Germinal center (tissue), 1 donor: ENCODE measurements at places on chromosomes 5 and 9.

- DNase-seq = no peak
Observed at GRCh38 chr5:115985802-115986757, 23.8 kb downstream of the LVRN start.

DNA sequence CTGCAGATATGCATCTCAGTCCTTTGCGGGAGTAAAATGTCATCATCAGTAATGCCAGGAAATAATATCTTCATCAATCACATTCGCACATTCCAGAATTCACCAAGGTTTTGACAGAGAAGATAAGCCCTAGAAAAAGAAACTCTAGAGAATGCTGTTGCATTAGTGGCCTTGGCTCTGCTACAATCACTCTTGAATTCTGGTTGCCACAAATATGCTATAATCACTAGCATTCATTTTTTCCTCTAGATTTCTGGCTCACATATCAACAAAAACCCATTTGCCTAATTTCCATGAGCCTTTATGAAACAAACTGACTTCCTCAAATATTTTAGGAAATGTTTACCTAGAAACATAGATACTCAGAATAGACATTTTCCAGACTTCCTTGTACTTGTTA, 653.4 kb downstream of the ANXA1 start:
- DNase-seq = no peak

GRCh38 chr5:141330299-141331080, at the start of gene PCDHGA1:
Gene PCDHGA1 (plus strand): TSS chr5:141330514.
- DNase-seq = peak; percentile 40

- DNase-seq = no peak
Observed at GRCh38 chr9:91291866-91292265, 69.9 kb downstream of the AUH start.

- DNase-seq = peak; percentile 68
Observed at GRCh38 chr5:148808864-148809642, 17.4 kb upstream of the ADRB2 start.

DNA sequence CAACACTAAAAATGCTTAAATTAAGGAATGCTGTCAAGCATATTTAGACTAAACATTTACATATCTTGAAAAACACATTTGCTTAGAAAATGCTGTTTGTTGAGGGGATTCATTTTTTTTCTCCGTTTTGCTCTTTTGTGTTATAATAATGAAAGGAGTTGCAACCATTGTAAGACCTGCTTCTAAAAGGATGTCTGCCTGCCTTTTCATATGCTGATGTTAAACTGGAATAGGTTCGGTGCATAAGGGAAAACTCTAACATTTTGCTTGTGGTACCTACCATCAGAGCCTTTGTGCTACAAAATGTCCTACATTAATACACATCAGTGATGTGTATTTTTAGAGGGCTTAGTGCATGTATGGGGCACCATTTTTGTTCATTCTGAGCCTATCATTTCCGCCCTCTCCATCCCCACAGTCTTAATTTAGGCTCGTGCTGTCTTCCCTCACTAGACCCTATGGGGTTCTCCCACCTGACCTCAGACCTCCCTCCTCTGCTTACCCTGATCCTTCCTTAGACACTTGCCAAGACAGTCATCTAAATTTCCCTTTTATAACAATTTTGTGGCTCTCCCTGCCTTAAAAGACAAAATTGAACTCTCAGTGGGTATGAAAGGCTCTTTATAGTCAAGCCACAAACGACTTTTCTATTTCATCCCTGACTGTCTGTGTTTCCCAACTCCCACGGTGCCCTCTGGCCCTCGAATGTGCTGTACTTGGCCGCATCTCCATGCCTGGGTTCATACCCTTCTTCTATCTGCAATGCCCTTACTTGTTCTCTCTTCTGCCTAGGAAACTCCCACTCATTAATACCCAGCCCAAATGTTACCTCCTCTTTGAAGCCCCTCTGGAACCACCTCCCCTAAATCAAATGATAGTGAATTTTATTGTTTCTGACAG, 61.2 kb downstream of the CMYA5 start:
- no peak for DNase-seq

DNA sequence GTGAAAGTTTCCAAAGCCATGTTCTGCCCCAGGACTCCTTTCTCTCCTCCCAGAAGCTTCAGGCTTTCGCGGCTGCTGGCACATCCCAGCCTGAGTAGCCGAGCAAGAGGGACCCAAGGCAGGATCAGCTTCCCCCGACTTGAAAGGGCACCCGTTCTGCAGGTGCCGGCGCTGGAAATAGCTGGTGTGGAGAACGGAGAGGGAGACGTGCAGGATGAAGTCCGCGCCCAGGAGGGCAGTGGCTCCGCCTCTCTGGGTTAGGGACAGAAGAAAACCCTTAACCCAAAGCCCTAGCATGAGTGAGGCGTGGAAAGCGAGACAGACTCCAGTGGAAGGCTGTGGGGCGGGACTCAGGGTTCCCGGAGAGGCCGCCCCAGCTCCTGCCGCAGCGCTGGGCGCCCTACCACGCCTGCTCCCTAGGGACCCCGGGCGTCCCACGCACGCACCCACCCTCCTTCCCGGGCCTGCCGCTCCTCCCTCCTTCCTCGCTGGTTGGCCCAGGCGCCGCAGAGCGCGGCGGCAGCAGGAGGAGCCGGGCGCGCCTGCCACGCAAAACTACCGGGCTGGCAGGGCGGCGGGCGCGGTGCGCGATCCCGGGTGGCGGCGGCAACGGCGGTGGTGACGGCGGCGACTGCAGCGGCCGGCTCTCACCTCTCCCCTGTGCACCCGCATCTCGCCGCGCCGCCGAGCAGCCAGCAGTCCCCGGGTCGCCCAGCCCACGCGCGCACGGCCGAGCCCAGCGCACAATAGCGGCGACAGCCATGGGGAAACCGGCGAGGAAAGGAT, at the start of gene SLC1A1:
TSS of gene SLC1A1 (plus strand) at position 550 of the 786 bp plus-strand sequence. CDS start at position 762, 212 bp downstream.
- peak; percentile 78 for DNase-seq
